ENCODE measurements at places on chromosomes 12 and 14.

DNA sequence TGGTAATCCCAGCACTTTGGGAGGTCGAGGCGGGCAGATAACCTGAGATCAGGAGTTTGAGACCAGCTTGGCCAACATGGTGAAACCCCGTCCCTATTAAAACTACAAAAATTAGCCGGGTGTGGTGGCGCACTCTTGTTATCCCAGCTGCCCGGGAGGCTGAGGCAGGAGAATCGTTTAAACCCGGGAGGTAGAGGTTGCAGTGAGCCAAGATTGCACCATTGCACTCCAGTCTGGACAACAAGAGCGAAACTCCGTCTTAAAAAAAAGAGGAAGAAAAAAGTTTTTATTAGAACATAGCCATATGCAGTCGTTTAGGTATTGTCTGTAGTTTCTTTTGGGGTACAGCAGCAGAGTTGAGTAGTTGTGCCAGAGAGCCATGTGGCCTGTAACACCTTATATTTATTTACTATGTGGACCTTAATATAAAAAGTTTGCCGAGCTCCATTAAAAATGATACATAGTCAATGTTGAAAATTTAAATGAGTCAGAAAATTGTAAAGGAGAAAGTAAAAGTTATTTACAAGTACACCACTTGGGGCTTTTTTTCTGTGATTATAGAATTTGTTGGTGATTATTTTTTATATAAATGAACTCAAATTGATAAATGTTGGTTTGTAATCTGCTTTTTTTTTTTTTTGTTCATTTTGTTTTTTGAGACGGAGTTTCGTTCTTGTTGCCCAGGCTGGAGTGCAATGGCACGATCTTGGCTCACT, 2.2 kb downstream of the ADIPOR2 start:
- no peak for DNase-seq

DNA sequence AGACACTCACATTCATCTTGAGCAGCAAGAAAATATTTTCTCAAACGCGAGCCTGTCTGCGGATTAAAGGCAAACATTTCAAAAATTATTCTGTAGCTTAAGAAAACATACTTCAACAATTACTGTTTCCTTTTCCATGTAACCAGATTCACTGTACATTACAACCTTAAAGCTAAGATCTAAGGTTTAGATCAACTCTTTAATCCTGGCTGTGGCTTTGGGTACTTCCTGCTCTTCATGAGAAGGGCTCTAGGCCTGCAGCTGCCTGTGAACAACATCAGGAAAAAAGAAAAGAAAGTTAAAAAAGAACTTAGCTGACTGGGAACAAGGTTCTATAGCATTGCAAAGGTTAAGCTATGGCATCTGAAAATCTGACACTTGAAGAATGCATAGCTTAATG, 21.4 kb upstream of the PIWIL1 start:
- no peak for DNase-seq

GRCh38 chr12:108214486-108214885, 85.4 kb downstream of the WSCD2 start:
- no peak for DNase-seq

DNA sequence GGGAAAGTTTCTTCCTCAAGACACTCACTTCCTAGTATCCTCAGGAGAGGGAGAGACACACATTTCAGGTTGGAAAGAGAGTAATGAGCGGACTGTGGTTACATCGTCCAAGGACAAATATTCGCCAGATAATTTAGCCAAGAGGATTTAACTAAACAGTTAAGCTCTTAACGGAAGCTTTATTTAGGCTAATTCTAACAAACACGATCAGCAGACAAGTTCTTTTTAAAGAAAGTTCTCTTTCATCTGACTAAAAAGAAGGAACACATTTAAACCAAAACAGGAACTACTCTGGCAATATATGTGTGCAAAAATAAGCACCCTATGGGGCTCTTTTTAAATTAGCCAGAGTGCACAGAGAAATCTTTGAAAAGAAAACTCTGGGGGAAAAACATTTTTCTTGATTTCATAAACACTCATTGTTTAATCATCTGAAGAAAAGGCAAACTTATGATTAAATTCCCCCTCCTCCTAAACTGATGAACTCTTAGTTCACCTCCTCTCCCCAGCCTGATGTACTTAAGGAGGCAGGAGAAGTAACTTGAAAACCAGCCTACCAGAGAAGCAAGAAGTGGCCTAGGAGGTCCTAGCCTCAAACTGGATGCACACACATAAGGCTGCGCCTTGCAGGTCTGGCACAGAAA, 13.3 kb upstream of the BTG1 start:
- DNase-seq: no peak

GRCh38 chr12:52539083-52539820, 13.7 kb downstream of the KRT71 start:
- no peak for DNase-seq

- no peak for DNase-seq
Measured at GRCh38 chr14:87996291-87996592, 3.3 kb upstream of the GALC start.
